Thoracic aorta (tissue), 2 donors: ENCODE measurements at places on chromosomes 3 and 15. TPM values are rescaled to one million over a fixed set of nuclear protein-coding genes. Genes with fewer than 3 reads are reported as not detected.

GRCh38 chr15:100952566-100952965 is 33.4 kb downstream of the LRRK1 start:
- DNase-seq = no peak

DNA sequence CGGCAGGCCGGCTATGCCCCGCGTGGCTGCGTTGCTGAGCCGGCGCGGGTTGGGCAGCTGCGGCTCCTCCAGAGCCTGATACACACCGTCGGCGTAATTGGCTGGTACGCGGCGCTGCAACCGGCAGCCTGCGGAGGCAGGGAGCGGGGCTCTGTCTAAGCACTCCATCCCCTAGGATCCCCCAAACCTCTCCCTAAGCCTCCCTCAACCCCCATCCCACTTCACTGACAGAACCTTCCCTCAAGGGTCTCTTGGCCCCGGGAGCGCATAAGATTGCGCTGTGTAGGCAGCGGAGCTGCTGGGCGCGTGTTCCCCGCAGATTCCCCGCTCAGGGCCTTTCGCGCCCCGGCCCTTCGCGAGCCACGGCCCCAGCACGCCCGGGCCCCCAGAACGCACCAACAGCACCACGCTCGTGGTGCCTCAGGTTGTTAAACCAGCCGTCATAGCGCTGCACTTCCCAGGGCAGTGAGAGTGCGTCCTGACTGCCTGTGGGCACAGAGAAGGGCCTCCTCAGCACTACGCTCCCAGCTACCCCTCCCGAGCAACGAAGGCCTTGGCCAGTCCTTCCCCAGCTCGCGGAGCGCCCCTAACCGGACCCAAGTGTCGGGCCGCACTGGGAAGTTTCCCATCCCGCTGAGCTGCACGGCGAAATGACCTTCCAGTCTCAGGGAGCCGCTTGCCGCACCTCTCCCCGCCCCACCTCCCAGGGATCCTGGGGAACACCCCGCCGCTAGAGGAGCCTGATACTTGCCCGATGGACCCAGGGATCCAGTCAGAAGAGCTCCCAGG is 1.2 kb downstream of the DUOX2 start:
- DNase-seq = no peak

- no peak for DNase-seq
Observed at GRCh38 chr3:142614059-142614626, 17.9 kb downstream of the PLS1 start.

DNA sequence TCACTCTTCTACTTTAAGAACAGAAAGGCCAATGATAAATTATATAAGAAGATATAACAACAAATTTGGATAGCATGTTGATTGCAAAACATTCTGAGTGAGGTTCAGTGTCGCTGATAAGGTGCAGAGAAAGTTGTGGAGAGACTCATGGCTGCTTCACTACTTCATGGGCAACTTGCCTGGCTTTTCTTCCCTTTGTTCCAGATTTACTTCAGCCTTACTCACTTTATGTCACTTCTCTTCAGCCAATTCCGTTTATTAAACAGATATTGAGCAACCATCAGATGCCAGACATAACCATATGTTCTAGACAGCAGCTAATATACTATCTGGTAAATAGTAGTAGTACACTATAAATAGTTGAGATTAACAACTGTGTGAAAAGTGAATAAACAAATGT is 150.0 kb upstream of the CHL1 start:
- no peak for DNase-seq

- DNase-seq = no peak
Observed at GRCh38 chr3:16484216-16484615, 29.3 kb downstream of the RFTN1 start.

DNA sequence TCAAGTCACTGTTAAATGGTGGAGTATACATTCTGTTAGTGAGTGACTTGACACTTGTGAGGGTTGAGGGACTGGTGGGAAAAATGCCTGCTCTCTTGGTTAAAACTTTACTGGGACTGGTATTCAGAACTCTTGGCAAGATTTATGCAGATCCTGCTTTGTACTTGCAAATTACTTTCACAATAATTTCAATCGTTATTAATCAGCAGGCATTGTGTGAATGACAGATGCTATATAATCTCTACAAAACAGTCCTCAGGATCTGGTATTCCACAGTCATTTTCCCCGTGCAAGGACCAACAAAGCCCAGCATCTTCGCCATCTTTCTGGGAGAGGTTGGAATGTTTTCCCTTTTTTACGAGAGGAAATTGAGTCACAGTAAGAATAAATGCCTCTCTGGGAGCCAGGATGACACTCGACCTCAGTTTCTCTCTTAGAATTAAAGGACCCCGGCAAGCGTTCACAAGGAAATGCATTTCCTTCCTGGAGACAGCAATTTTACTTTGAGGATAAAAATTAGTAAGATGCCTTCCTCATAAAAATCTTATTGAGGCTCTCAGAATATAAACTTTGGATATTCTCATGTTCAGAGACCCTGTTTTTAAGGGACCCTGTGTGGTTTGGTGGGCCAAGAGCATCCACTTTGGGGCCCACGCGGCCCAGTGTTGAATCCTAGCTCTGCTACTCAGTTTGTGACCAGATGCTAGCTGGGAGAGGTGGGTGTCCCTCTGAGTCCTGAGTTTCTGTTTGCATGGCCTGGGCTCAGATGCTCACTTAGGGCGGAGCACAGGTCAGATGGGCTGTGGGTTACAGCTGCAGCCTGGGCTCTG is 45.3 kb upstream of the PLCL2 start:
- no peak for DNase-seq

CMTM8 gene
- not detected for total RNA-seq
